ENCODE measurements at places on chromosomes 3 and 15.
A peak's percentile ranks its signal among the peaks of the same experiment; 100 is the strongest.

DNA sequence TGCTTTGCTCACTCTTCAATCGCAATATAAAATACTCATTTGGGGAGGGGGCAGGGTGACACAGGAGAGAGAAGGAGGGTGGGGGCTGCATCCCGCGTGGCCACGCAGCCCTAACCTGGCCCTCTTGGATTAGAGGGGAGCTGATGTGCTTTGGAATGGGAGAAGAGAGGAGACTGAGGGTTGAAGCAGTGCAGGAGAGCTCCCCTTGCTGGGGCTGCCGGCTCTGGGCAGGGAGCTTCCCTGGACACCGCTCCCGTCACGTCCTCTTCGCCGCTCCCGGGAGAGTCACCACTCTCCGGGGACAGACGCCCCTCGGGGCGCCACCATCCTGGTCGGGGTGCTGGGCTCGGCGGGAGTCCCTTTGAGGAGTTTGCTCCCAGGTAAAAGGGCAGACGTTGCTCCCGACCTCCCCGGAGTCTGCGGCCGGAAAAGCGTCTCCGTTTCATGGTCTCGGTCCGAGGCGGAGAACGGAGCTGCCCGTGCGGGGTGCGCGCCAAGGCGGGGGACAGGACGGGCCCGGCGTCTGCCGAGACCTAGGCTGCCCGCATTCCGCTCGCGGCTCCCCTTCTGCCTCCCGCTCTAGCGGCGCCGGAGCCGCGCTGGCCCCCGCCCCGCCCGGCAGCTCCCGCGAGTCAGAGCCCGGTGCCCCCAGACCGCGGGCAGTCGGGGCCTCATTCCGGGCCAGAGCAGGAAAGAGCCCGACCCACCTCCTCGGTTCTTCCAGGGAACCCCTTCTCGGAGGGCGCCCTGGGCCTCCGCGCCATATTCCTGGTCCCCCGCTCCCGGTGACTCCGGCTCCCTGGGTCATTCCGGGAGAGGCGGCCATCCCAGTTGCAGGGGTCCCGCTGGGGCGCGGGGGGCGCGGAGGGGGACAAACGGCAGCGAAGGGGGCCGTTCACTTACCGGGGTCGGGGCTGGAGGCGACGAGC lies 603 bp downstream of the SLC7A14 start:
- H3K27ac ChIP-seq, result no peak overlapping the region
- no peak overlapping the region for H3K4me3 ChIP-seq
- peaks cover 30% of the 10 kb centered on the region for H3K27me3 ChIP-seq
- DNase-seq, result no peak
- no peaks in the 10 kb centered on the region for H3K4me1 ChIP-seq

DNA sequence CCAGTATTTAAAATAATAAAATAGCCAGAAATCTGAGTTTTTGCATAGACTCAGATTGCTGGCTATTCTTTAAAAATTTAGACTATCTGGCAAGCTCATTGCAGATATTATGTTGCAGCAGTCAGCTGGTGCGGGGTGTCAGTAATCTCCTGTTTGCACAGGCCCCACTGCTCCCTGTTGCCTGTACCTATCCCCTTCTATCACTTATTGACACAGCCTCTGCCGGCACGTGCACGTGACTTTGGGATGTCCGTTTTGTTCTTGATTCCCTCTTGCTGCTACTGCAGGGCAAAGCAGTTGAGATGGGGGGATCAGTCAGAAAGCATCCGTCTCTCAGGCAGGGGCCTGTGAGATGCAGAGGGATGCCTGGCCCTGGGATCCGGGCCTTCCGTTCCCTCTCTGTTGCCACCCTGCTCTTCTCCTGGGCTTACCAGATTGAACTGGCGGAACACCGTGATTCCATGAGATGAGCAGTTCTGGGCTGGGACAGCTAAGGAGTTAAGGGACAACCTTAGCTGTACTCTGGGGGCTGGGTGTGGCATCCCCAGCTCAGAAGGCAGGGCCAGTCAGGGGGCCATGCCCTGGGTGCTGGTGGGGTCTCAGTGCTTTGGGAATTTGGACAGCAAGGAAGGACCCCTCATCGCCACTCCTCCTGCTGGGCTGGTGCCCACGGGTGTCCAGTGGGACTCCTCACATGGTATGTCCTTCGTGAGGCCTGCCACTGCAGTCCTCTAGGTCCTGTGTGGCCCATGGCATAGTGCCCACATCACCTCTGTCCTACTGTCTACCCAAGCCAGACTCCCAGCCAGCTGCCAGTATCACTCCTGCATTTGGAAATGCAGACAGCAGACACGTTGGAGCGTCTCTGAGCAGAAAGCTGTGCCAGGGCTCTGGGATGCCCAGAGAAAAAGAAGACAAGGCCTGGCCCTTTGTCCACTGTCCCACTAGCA lies 11.8 kb downstream of the MRAS start:
- DNase-seq, result no peak
- H3K4me3 ChIP-seq, result no peak overlapping the region
- no peaks in the 10 kb centered on the region for H3K36me3 ChIP-seq
- no peaks in the 10 kb centered on the region for H3K4me1 ChIP-seq

- no peak overlapping the region for H3K4me3 ChIP-seq
- no peak overlapping the region for H3K27ac ChIP-seq
- no peaks in the 10 kb centered on the region for H3K4me1 ChIP-seq
- no peak for DNase-seq
- no peaks in the 10 kb centered on the region for H3K36me3 ChIP-seq
Observed at GRCh38 chr15:47640901-47641300, 76.4 kb upstream of the SEMA6D start.

DNA sequence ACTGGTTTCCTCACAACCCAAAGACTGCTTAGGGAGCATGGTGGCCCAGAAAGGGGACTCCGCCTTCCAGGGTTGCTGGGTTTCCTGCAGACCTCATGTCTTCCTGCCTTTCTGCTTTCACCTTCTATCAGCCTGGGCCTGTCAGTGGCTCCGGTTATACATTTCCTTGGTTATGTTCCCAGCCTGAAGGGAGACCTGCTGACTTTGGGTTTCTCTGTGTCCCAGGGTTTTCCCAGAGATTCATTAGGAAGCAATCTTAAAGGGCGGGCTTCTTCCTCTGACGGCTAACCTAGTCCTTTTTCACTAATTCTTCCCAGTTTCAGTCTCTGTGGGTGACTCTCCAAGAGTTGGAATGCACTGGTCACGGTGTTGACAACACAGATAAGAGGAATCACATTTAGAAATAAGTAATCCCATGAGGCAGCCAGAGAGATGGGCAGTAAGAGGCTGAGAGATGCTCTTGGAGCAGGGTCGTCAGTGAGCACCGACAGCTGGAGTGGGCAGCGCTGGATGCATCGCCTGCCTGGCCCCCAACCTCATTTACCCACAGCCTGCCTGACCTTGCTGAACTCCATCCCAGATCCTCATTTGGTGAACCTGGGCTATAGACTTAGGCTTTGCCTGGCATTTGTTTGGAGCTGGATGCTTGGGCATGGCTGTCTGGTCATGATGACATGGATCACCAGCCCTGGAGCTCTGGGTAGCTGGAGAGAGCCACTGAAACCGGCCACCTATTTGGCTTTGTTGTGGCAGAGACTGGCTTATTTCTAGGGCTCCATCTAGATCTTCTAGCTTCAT lies 10.0 kb upstream of the EHD4 start:
- no peak overlapping the region for H3K27ac ChIP-seq
- no peak overlapping the region for H3K4me3 ChIP-seq
- H3K27me3 ChIP-seq, result no peaks in the 10 kb centered on the region
- H3K36me3 ChIP-seq, result no peaks in the 10 kb centered on the region

DNA sequence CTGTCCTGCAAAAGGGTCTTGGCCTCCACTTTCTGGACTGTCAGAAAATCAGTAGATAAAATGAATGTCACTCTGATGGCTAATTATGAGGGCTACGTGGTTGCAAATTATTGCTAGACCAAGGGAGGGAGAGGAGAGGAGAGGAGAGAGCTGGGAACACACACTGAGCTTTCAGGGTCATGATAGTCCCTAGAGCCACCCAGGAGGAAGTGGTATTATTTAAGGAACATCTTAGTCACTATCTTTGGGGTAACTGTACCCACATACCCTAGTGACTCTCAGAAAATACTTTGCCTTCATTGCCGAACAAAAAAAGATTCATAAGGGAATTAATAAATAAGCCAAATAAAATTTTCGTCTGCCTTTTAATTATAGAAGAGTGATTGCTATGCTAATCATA lies 642.3 kb upstream of the CFAP20DC start:
- no peaks in the 10 kb centered on the region for H3K27me3 ChIP-seq
- H3K27ac ChIP-seq, result no peak overlapping the region
- H3K36me3 ChIP-seq, result no peaks in the 10 kb centered on the region
- no peak for DNase-seq
- H3K4me3 ChIP-seq, result no peak overlapping the region

- no peak overlapping the region for H3K27ac ChIP-seq
- H3K4me1 ChIP-seq, result peaks cover 13% of the 10 kb centered on the region
- no peak overlapping the region for H3K4me3 ChIP-seq
- H3K36me3 ChIP-seq, result no peaks in the 10 kb centered on the region
Observed at GRCh38 chr3:71099997-71100719, 483.4 kb downstream of the FOXP1 start.

DNA sequence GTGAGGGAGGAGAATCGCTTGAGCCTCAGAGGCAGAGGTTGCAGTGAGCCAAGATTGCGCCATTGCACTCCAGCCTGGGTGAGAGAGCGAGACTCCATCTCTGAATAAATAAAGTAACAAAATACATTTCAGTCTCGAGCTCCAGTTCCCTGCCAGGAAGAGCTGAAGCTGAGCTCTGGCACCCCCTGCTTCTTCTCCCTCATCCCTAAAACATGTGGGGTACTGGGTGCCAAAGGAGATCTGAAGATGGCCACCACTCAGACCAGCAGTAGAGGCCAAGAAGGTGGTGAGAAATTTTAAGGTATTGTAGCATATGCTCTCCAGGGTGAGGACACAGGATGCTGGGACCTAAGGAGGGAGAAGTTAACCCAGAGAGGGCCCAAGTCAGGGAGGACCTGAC lies 75.0 kb upstream of the CGNL1 start:
- no peaks in the 10 kb centered on the region for H3K36me3 ChIP-seq
- H3K27ac ChIP-seq, result no peak overlapping the region
- H3K27me3 ChIP-seq, result no peaks in the 10 kb centered on the region
- no peak for DNase-seq

DNA sequence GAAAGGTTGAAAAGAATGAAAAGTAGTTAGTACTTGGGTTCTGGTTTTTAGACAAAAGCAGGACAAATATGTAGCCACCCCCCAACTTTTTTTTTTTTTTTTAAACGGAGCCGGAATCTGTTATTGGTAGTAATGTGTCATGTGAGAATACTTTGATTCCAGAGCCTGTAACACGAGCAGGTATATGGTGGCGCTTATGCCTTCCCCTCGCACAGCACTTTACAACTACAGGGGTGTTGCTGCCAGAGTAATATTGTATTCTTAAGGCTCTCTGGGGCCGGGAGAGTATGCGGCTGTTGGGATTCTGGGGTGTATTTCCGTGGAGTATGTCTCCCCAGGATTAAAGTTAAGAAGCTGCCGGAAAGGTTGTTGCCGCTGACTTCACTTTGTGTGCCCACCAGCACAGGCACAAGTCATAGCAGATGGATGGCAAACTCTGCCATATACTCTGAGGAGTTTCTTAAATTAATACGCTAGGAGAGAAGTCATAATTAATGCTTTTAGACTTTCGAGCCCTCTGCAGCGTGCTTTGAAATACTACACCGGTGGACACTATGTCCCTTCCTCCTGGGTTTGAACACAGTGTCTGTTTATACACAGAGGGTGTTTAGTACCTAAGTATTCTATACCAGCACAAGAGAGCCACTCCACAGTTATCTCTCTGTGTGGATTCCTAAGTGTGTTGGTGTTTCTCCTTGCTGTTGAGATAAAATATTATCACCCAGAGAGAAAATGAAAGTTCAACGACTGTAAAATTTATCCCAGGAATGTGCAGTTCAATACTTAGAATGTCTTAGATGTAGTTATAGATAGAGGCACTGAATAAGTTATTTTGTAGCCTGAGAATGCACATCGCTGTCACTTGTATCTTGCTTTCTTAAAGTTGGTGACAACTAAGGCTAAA lies 1.4 kb downstream of the MBNL1 start:
- no peaks in the 10 kb centered on the region for H3K36me3 ChIP-seq
- H3K27ac ChIP-seq, result peak overlapping the region; percentile 100
- DNase-seq, result peak; percentile 89
- H3K4me3 ChIP-seq, result peak overlapping the region; percentile 96

DNA sequence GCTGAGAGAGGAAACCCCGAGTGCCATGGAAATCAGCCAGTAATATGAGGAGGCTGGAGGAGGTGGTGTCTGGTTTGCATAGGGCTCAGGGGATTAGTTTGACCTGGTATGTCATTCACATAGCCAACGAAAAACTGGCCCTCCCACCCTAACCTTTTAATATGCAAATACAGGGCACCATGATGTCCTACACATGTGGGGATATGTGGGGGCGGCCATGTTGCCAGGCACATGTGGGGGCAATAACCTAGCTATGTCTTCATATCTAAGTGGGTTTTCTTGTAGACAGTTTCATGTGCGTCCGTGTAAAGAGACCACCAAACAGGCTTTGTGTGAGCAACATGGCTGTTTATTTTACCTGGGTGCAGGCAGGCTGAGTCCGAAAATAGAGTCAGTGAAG lies 110.1 kb downstream of the MOBP start:
- DNase-seq, result no peak
- H3K27me3 ChIP-seq, result no peaks in the 10 kb centered on the region
- no peaks in the 10 kb centered on the region for H3K36me3 ChIP-seq

GRCh38 chr3:23960649-23961048 lies 15.6 kb downstream of the NR1D2 start:
- no peaks in the 10 kb centered on the region for H3K4me1 ChIP-seq
- H3K27ac ChIP-seq, result no peak overlapping the region
- no peak for DNase-seq
- H3K27me3 ChIP-seq, result no peaks in the 10 kb centered on the region
- no peak overlapping the region for H3K4me3 ChIP-seq

- DNase-seq, result peak; percentile 32
- H3K27ac ChIP-seq, result peak overlapping the region; percentile 89
- no peaks in the 10 kb centered on the region for H3K27me3 ChIP-seq
Observed at GRCh38 chr15:73994912-73995622, 551 bp downstream of the PML start.

GRCh38 chr3:139187154-139187553 lies 142.5 kb upstream of the PRR23C start:
- H3K36me3 ChIP-seq, result no peaks in the 10 kb centered on the region
- H3K27me3 ChIP-seq, result no peaks in the 10 kb centered on the region
- no peak overlapping the region for H3K4me3 ChIP-seq
- H3K4me1 ChIP-seq, result no peaks in the 10 kb centered on the region
- DNase-seq, result peak; percentile 21

GRCh38 chr3:16357186-16358121 lies 92.4 kb downstream of the OXNAD1 start:
- peaks cover 2% of the 10 kb centered on the region for H3K36me3 ChIP-seq
- no peak overlapping the region for H3K27ac ChIP-seq
- DNase-seq, result no peak
- no peaks in the 10 kb centered on the region for H3K27me3 ChIP-seq
- no peak overlapping the region for H3K4me3 ChIP-seq

GRCh38 chr3:37715976-37716375 lies 145.7 kb upstream of the CTDSPL start:
- peaks cover 4% of the 10 kb centered on the region for H3K36me3 ChIP-seq
- no peak overlapping the region for H3K27ac ChIP-seq
- peaks cover 11% of the 10 kb centered on the region for H3K4me1 ChIP-seq
- DNase-seq, result peak; percentile 7
- no peak overlapping the region for H3K4me3 ChIP-seq

- no peak overlapping the region for H3K4me3 ChIP-seq
- H3K4me1 ChIP-seq, result no peaks in the 10 kb centered on the region
- H3K27me3 ChIP-seq, result no peaks in the 10 kb centered on the region
- DNase-seq, result no peak
- H3K27ac ChIP-seq, result no peak overlapping the region
Observed at GRCh38 chr3:79211586-79212359, 556.0 kb downstream of the ROBO1 start.

- no peak overlapping the region for H3K27ac ChIP-seq
- no peak for DNase-seq
- H3K27me3 ChIP-seq, result no peaks in the 10 kb centered on the region
- H3K36me3 ChIP-seq, result no peaks in the 10 kb centered on the region
- H3K4me3 ChIP-seq, result no peak overlapping the region
- H3K4me1 ChIP-seq, result no peaks in the 10 kb centered on the region
Observed at GRCh38 chr3:149307435-149307783, 26.0 kb downstream of the TM4SF18 start.
